ENCODE measurements at places on chromosomes 7 and 10.

- DNase-seq = no peak
Measured at GRCh38 chr10:1150638-1150955, 94.4 kb downstream of the WDR37 start.

DNA sequence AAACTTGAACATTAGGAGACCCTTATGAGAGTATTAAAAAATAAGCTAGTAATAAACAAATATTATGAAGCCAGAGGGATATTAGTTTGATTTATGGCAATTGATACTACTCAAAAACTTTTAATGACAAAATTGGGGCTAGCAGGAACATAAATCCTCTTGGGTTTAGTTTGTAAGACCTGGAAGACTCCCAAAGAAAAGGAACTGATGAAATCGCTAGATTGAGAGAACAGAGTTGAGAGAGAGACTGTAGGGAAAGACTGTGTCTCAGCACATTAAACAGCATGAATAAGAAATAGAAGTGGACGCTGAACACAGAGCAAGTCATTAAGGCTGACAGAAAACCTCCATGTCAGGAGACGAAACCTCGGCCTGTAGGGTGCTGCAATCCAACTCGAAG, 56.4 kb downstream of the ICA1 start:
- DNase-seq = no peak

DNA sequence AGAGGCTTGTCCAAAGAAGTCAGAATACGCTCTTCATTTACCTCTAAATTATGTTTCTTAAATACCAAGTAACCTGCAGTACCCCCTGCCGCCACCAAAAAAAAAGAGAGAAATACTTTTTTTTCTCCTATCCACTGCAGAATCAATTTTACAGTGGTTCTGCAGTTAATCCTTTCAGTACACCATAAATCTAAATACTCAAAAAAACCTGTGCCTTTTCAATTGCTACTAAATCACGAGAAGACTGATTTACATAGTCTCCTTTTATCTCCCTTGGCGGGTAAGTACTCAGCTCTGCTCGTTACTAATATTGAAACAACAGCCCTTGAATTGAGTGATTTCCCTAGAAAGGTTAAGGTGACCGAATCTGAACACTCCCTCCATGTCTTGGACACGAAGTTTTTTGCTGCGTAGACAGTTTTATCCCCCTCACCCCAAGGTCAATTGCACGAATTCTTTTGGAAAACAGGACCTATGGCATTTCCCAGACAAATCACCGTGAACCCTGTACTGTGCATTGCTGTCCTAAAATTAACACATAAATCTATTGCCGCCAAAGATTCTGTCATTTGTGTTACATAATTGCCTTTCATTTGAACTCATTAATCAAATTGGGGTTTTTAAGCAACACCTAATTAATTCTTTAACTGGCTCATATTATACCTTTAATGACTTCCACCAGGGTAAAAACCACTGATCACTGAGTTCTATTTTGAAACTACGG, 512 bp upstream of the VIM start:
- DNase-seq = no peak

- no peak for DNase-seq
Measured at GRCh38 chr10:82558014-82558607, 683.1 kb downstream of the NRG3 start.

DNA sequence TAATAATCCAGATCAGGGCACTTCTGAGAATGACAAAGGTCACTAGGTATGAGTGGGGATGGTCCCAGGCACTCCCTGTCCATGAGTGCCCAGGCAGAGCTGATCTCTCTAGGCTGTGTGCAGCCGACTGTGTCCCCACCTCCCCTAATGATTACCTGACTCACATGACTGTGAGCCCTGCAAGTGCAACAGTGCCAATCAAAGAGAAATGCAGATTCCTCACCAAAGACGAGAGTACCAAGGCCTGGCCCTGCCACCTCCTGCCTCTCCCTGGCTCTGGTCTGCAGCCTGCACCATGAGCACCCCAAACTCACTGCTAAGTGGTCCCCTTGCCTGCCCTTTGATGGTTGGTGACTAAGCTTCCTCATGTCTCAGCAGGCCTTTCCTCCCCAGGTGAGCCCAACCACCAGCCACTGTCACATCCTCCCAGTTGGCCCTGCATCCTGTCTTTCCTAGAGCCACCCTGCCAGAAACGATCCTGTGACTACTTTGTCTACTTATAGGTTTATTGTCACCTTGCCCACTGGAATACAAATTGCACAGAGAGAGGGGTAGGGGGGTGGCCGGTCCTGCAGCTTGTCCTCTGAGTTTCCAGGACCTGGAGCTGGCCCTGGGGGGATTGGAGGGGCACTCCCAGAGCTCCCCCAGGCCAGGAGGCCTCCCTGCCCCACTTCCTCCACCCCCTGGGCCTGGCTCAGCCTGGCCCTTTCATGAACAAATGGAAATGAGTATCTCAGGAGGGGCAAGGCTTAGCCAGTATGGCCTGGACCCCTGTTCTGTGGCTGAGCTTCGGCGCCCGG, 22.4 kb upstream of the GDF10 start:
- peak; percentile 50 for DNase-seq

DNA sequence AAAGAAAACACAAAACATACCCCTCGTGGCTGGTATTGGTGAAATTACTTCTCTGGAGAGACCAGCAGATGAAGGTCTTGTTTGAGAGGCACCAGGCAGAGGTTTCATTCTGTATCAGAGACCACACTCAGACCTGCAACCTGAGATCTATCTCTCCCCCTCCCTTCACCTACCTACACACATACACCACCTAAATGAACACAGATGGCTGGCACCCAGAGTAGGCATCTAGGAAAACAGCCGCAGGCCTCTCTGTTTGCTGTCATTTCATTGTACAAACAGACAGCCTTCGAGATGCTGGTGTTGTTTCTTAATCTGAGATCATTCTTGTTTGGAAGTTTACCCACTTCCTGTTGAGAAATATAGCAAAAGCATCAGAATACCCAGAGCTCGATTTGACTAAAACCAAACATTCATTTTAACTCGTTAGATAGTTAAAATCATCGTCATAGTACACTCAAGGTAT, 173.9 kb upstream of the SLC25A13 start:
- no peak for DNase-seq

DNA sequence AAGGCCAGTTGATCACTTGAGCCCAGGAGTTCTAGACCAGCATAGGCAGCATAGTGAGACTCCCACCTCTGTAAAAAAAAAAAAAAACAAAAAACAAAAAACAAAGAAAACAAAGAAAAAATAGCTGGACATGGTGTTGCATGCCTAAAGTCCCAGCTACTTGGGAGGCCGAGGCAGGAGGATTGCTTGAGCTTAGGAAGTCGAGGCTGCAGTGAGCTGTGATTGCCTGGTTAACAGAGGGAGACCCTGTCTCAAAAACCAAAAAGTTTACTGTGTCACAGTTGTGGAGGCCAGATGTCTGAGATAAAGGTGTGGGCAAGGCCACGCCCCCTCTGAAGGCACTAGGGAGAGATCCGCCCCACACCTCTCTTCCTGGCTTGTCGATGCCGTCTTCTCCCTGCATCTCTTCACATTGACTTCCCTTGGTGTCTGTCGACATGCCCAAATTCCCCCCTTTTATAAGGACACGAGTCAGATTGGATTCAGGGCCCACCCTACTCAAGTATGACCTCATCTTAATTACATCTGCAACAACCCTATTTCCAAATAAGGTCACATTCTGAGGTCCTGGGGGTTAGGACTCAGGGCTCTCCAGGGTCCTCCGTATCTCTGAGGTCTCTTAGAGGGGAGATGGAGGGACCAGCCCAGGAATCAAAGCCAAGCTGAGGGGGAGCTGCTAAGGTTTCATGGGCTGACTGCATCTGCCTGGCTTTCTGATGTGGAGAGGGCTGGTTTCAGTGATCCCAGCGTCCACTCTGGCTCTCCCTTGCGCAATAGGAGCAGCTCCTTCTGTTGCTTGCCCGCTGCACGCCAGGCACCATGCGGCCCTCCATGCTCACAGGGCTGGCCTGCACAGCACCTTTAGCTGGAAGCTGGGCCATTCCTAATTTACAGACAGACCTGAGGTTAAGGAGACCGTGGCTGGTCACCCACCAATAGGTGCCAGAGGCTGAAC, 23.1 kb downstream of the AGAP3 start:
- no peak for DNase-seq

GRCh38 chr7:151891182-151891581, 14.3 kb upstream of the PRKAG2 start:
- no peak for DNase-seq

- no peak for DNase-seq
Measured at GRCh38 chr10:76882245-76882644, 755.4 kb downstream of the KCNMA1 start.

DNA sequence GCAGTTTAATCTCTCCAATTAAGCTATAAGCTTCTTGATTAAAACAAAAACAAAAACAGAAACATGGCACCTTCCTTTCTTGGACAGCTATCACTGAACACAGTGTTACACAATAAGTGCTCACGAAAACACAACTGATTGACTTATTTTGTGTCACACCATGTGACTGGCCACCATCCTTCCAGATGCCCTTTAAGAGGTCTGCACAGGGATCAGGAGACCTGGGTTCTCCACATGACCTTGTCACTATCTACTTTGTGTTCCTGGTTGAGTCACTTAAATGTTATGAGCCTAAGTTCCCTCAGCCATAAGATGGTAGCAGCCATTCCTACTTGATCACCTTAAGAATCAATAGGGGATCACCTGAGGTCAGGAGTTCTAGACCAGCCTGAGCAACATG, 120.1 kb downstream of the HIPK2 start:
- DNase-seq = no peak

GRCh38 chr7:102721-103120, 89.7 kb upstream of the FAM20C start:
- no peak for DNase-seq

- DNase-seq = no peak
Measured at GRCh38 chr10:51932530-51932929, 233.1 kb upstream of the CSTF2T start.

DNA sequence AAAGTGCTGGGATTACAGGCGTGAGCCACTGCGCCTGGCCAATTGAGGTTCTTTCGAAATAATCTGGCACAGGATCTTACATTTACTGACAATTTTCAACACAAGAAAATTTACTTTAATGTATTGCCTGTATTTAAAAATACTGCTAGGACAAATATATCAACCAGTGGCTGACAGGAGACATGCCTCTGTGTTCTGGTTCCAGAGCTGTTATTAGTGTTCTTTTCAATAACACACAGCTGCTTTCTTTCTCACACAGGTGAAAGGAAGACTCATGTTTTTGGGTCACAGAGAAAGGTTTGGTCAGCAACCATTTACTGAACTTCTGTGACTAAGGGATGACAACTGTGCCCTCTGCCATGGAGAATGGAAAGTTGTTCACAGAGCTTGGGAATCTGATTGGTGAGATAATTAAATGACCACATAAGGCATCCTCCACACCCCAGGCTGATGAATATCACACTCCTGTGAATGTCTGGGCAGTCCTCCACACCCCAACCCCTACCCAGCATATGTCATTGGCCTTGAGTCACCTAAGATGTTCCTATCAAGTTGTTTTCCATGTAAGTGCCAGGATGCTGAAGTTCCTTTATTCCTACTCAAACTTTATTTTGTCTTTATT, 180.1 kb downstream of the RAPGEF5 start:
- no peak for DNase-seq

DNA sequence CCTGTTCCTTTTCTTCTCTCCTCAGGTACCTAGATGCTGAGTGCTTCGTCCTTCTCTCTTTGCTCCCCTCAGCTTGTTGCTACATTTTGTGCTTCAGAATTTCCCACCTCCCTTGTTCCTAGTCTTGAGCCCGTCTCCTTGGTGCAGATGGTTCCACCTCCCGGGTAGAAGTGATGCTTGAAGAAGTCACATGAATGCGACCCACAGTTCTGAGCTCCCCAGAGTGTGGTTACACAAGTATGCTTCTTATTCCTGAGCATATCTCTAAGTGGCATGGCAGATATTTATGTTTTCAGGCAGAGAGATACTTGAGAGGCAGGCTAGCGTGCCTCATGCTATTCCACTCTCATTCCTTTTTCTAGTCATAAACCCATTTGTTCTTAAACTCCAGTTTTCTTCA, 34.0 kb downstream of the INPP5F start:
- no peak for DNase-seq

- DNase-seq = no peak
Measured at GRCh38 chr7:100726996-100727761, 6.2 kb upstream of the ZAN start.

DNA sequence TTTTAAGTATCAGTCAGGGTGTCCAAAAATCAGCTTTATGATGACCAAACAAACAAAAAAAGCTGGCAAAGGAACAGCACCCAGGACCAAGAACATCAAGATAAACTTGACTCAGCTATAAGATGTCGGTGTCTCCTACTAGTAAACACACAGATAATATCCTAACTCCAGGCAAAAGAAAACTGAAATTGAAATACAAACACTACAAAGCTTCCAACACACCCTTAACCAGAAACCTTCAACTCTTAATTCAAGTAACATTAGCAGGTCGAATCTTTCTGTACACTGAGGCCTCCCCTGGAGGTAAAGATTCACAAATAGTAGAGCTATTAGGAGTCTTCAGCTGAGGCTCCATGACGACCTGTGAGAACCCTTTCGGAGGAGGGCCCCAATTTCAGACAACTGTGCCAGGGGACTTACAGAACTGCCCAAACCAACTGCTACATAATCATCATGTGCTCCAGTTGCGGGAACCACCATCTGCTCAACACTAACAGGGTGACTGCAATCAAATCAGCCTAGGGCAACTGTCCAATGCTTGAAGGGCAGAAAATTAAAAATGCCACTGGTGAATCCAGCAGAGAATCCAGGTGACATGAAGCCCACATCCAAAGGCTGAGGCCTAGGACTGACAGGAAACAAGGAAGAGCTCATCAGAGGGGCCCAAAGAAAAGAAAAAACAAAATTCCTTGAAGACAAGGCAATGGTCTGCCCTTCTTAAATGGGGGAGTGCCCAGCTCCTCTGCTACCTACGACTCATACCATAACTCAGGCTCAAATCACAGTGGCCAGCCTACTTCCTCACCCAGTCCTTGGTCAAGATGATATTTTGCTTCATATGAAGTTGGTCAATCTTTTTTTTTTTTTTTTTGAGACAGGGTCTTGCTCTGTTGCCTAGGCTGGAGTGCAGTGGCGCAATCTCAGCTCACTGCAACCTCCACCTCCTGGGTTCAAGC, 20.0 kb downstream of the XPNPEP1 start:
- no peak for DNase-seq

GRCh38 chr10:22700489-22700888, 13.9 kb downstream of the PIP4K2A start:
- DNase-seq = no peak

- no peak for DNase-seq
Measured at GRCh38 chr10:5595095-5595494, 70.3 kb downstream of the CALML3 start.

- no peak for DNase-seq
Measured at GRCh38 chr7:128427289-128427891, 17.6 kb upstream of the IMPDH1 start.

- DNase-seq = no peak
Measured at GRCh38 chr7:38276096-38276877, 2.9 kb upstream of the TARP start.

DNA sequence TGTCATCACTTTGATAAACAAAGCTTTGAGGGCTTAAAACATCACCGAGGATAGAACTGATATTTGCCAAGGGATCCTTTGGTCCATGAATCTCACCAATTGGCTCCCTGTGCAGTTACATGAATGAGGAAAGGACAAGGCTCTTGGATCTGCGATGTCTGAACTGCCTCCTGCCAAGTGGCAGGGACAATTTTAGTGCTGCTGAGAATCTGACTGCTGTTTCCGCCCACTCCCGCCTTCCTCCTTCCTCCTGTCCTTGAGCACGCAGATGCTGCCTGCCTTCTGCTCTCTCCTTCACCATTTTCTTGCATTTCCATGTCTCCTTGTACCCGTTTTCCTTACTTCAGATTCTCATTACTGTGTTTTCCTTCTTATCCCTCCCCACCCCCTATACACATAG, 26.8 kb upstream of the ITPRID1 start:
- no peak for DNase-seq

- no peak for DNase-seq
Measured at GRCh38 chr10:11057994-11058393, 40.3 kb downstream of the CELF2 start.

Data from activated effector memory CD4-positive, alpha-beta T cell treated with Interleukin-2 at 50 U/mL for 16 hours (primary cell).